ENCODE measurements at places on chromosomes 2 and 18.

DNA sequence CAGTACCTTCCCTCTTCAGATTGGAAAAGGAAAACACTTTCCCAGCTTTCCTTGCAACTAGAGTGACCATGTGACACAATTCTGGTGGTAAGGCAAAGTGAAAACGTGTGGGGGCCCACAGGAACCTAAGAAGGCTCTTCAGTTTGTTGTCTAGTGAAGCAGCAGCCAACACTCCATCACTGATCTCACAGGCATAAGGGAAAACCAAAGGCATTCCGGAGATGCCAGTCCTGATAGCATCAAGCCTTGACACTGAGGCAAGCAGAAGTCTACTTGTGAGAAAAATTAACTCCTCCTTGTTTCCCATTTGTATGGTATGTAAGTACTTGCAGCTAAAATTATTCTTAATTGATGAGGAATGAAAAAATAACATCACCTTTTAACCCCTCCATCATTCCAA, 88.3 kb downstream of the ETAA1 start:
- no peak for DNase-seq

- no peak for DNase-seq
These were observed 55.3 kb downstream of the HRH4 start for GRCh38 chr18:24515721-24516120.

DNA sequence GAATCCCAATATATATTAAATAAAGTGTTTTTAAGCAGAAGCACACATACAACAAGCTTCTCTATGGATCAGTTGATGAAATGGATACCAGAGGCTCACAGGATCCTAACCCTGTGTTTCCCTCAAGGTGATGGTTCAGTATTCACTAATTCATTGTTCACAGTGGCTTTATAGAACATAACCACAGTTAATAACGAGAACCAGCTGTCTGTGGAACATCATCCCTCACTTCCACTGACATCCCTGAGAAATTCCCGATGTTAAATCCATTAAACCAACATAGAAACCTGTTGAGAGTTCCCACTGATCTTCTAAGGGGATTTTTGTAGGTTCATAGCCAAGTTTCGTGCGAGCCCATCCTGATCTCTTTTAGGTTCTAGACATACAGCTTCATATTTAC, 29.0 kb downstream of the CCDC195 start:
- no peak for DNase-seq

GRCh38 chr2:60873381-60873780, 8.0 kb upstream of the REL start:
- DNase-seq, result no peak

- DNase-seq, result no peak
These were observed 36.4 kb downstream of the ALPK2 start for GRCh38 chr18:58592223-58593214.

DNA sequence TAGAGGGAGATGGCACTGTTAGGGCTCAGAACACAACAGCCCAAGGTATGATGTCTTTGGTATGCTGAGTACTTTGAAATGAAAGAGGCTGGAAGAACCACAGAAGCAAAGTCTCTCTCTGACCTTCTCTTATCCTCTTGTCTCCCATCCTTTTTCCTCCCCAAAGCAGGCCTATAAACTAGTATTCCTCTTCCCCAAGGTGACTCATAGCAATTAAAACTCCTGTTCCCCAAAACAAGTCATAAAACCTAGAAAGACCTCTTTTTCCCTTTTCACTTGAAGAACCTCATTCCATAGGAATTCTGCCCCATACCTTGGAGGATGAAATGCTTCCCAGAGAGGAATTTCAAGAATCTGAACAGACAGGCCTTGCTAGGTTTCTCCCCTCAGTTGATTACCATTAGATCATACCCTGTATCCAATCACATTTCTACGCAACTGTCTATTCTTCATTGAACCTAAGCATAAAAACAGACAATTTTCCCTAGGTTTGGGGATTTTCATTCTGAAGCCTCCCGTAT, 25.7 kb downstream of the MDH1 start:
- no peak for DNase-seq

DNA sequence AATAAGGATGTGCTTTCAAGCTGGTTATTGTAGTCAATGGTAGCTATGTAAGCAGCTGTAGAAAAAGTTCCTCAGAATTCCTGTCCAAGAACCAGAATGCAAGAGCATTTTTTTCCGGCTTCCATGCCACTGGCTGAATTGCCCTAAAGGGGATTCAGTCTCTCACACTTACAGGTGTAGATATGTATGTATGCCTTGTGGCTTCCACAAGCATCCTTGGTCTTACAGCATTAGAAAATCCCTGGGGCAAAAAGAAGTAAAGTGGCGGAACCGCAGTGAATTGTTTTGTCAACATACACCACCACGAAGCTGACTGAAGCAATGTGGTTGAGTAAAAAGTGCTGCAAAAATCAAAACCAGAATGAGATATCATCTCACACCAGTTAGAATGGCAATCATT, 54.6 kb downstream of the FANCL start:
- no peak for DNase-seq

DNA sequence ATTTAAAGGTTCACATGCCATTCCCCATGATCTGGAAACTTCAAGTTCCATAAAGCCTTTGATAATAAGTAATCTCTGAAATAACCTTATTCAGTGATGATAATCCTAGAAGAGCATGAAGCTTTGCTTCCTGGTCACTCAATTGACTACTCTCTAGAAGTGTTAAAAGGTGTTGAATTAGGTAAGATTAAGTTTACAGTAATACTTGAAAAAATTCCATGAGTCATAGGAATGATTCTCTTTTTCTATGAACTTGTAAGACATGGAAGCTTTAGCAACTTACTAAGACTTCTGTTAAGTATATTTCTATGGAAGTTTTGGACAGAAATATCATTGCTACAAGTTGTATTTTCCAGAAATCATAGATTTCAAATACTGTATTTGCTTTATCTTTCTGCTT, 100.6 kb downstream of the MYO1B start:
- DNase-seq, result no peak

DNA sequence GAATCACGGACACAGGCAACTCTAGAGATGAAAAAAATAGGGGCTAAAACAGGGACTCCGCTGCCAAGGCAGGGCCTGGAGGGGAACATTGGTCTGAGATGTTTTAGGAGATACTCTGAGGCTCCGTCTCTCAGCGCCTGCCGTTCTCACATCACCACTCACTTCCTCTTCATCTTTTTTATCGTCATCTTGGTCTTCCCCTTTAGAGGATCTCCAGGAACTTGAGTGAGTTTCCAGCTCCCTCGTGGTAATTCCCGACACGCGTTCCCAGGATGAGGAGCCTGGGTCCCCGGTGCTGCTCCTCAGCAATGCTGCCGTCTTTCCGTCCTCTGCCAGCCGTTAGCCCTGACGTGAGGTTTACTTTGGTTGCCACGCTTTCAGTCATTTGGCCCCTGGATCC, 16.1 kb downstream of the MLPH start:
- DNase-seq, result no peak

DNA sequence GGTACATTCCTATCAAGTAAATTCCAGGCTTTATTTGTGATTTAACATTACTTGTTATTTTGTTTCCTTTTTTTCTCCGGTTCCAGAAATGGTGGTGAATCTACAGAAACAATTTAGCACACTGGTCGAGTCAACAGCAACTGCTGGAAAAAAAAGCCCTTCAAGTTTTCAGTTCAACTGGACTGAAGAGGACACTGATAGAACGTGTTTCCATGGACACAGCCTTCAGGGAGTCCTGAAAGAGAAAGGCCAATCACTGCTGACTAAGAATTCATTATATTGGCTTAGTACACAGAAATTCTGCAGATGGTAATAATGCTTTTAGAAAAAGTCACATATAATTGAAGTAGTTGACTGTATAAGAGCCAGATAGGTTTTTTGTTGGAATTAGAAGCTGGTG, 32.0 kb upstream of the GRHL1 start:
- DNase-seq, result no peak

DNA sequence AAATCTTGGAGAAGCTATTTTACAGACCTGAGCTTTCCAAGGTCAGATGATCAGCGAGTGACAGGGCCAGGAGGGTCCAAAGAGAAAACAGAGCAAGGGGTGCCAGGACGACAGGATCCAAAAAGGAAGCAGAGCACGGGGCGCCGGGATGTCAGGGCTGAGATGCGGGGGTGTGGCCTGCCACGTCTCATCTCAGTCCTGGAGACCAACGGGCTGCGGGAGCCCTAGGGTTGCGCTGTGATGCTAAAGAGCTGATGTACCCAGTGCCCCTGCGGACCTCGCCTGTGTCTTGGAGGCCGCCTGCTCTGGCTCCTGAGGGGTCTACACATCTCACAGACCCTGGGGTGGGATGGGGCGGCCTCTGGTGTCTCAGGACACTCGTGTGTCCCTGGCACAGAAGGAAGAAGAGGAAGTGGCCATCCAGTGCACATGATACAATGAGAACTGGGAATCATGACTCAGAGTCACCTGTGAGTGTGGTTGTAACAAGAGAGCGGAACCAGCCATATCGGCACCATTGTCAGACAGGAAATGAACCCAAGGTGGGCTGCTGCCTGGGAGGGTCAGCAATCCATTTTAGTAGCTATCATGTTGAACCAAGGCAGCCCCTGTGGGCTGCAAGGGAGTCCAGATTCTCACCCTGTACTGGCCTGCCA, 97.8 kb downstream of the MYT1L start:
- DNase-seq, result no peak

GRCh38 chr2:240021488-240022104, 3.5 kb downstream of the NDUFA10 start:
- peak; percentile 77 for DNase-seq

GRCh38 chr18:10895976-10896375, 253.4 kb downstream of the PIEZO2 start:
- DNase-seq, result no peak

- DNase-seq, result no peak
These were observed 73.4 kb downstream of the PLEKHM3 start for GRCh38 chr2:207951734-207952470.

DNA sequence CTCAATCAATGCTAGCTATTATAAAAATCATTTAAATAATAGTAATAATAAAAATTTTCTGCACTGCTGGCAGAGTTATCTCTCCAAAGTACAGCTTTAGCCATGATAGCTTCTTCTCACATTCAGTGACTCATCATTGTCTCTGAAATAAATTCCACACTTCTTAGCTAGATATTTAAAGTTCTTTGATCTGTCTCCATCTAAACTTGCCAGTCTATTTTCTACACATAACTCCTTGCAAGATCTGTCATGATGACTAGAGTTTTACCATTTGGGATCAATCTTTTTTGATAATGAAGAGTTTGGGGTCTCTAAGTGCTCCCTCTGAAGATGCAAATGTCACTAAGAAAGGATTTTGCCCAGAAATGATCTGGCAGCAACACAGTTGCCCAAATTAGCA, 155.4 kb upstream of the LHCGR start:
- no peak for DNase-seq

- no peak for DNase-seq
These were observed 40.4 kb downstream of the SYT4 start for GRCh38 chr18:43236921-43237320.

GRCh38 chr2:1512321-1513289, 99.3 kb downstream of the TPO start:
- no peak for DNase-seq

GRCh38 chr2:159174759-159175158, 111.7 kb downstream of the WDSUB1 start:
- no peak for DNase-seq

GRCh38 chr2:21010813-21011439, 32.9 kb downstream of the APOB start:
- no peak for DNase-seq

- DNase-seq, result no peak
These were observed 1274.5 kb upstream of the TMEFF2 start for GRCh38 chr2:193469251-193469650.

DNA sequence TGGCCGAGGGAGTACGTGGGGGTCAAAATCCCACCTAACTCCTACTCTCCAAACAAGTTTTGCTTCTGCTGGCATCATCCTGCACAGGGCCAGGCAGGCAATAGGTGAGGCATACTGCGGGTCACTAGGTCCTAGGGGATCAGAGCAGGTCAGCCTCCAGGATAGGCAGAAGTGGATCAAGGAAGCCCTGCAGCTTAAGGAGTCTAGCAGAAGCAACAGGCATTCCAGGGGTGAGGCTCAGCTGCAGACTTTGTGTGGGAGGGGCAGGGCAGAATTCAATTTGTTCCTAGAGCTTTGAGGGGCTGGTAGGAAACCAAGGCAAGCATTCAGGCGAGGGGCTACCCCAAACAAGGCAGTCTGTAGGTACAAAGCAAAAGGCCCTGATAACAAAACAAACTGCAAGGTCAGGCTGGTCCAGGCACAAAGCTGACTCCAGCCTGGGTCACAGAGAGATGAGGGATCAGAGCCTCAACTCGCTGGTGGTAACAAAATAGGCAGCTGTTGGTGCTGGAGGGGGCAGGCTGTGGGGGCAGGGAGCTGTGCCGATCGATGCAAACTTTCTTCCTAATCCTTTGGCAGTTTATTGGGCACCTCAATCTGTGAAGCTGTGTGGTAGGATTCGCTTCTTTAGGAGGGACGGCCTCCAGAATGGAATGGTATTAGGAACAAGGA, 101.4 kb upstream of the STPG4 start:
- DNase-seq, result no peak

- no peak for DNase-seq
These were observed 164.5 kb downstream of the XIRP2 start for GRCh38 chr2:167052825-167053224.

DNA sequence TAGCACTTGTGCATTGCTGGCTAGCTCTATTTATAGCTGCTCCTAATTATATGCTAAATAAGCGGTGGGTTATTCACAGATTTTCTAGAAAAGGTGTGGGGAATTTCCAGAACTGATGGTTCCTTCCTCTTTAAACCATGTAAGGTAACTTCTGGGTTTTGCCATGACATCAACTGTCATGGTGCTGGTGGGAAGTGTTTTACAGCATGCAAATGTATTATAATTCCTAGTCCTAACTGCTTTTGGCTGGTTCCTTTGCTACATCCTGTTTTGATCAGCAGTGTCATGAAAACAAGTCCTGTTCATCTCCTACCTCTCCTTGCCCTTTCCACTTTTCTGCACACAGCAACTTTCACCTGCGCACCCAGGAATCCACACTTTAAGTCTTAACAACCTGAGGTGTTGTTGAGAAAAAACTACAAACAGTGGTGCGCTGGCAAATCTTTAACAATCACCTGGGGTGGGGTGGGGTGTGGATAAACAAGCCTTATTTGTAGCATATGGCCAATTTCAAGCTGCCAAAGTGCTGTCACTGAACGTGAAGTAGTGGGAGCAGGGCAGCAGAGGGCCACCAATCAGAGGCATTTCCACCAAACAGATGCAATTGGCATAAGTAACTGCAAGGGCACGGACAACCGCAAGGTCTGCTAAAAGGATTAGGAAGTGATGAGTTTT, 33.4 kb upstream of the SKOR2 start:
- DNase-seq, result no peak

DNA sequence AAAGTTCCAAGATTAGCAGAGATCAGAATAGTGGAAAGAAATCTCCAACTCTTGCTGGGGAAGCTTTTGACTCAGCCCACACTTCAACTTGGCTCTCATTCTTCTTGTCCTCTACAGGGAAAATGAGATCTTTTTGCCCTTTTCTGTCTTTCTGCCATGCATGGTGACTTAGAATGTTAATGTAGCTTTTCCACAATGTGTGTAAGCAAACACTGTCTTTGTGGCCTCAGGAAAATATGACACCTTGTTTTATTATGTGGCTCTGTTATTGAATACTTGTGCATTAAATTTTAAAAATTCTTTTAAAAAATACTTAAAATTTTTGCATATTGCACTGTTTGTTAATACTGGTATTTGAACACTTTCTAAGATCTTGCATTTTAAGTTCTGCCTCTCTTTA, 65.4 kb upstream of the WDR75 start:
- no peak for DNase-seq

Measured in stimulated activated CD4-positive, alpha-beta T cell treated with anti-CD3 and anti-CD28 coated beads, Interleukin-2, amount 100 ng/mL, for 24 hours (primary cell).